ENCODE measurements at places on chromosomes 2 and 18.

DNA sequence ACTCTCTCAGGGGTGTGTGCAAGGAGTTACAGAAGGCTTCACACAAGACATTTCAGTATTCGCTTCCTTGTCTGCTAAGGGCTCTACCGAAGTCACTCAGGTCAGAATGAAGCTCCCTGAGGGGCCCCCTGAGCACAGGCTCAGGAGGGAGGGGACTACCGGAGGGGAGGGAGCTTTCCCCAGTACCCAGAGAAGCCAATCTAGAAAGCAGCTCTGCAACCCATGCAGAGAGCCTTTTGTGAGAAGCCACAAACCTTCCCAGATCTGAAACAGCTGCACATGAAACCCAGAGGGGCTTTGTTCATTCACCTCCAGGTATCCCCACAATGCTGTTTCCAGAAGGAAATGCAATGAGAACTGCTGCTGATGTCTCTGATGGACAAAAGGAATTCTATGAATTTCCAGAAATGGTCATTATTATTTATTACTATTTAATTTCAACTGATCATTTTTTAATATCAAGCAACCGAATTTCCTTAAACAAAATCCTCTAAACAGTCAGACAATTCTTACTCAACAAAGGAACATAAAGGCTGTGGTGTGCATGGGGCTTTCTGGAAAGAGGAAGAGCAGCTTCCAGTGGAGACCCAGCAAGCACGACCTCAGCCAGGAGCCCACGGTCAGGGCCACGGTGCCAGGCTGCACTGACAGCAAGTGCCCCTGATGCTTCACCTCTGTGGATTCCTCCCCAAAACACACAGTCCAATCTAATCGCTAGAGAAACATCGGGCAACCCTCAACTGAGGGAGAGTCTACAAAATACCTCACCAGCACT, 42.0 kb downstream of the NDUFA10 start:
- no peak for DNase-seq

DNA sequence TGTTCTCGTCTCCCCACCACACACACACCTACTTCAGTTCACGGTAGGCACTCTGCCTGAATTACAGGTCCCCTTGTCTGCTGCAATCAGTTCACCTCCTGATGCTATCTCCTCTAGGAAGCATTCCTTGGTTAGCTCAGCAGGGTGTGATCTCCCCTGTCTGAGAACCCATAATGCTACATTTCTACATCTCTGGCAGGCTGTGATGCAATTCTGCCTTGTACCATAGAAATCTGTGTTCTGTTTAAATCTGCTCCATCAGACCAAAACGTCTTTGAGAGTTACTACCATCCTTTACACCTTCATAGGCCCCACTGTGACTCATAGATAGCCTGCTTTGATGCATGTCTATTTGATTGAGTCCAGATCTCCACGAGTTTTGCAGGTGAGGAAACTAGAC, 103.9 kb downstream of the TTC32 start:
- DNase-seq: no peak

DNA sequence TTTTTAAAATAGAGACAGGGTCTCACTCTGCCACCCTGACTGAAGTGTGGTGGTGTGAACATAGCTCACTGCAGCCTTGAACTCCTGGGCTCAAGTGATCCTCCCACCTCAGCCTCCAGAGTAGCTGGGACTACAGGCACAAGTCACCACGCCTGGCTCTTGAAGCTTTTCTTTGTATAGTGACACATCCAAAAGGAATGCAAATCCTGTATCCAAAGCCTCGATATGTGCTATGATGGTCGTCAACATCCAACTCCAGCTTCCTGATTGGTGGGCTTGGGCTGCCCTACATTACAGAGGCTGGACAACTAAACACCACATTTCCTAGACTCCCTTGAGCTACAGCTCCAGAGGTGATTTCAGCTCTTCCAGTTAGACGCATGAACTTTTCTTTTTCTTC, 101.7 kb upstream of the PGAP1 start:
- DNase-seq: no peak

DNA sequence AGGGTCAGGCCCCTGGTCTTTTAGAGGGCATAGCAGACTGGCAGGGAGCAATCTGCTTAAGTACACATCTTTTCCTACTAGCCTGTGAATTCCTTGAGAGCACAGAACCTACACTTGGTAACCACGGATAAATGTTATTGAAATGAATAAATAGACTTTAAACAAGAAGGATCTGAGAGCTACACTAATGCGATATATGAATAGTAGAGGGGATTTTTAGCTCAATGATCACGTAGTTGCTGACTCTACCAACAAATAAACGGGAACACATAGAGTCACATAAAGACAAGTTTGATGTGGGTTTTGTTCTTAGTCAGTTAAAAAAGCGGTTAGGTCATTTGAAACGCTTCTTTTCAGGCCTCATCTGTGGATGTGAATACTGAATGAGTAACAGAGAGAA, 290.3 kb upstream of the CCDC68 start:
- no peak for DNase-seq

DNA sequence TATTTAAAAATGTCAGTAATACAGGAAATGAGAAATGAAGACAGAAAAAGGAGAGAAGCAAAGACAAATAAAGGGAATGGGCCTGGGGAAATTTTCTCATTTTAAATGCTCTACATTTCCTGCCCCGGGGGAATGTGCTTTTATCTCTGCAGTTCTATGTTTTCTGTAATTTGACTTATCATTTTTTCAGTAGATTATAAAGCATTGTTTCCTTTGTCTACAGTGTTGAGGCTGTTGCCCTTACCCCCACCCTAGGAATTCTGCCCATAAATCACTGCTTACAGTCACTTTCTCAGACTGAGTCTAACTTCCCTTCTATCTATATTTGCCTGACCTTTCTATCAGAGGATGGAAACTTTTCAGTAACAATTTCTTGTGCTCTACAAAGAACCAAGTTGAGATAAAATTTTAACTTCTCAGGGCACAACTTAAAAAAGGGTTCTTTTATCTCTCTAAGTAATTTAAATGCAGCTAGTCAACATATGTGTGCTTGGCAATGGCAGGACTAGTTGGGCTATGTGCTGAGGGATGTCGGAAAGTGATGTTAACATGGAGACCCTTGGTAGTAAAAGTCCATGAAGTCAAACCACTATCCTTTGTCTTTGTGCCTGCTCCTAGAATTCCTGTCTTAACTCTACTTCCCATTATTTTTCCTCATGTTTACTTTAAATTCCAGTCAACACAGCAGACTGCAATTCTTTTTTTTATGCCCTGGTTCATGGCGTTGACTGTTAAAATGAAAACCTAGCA, 146.5 kb upstream of the MMADHC start:
- no peak for DNase-seq

DNA sequence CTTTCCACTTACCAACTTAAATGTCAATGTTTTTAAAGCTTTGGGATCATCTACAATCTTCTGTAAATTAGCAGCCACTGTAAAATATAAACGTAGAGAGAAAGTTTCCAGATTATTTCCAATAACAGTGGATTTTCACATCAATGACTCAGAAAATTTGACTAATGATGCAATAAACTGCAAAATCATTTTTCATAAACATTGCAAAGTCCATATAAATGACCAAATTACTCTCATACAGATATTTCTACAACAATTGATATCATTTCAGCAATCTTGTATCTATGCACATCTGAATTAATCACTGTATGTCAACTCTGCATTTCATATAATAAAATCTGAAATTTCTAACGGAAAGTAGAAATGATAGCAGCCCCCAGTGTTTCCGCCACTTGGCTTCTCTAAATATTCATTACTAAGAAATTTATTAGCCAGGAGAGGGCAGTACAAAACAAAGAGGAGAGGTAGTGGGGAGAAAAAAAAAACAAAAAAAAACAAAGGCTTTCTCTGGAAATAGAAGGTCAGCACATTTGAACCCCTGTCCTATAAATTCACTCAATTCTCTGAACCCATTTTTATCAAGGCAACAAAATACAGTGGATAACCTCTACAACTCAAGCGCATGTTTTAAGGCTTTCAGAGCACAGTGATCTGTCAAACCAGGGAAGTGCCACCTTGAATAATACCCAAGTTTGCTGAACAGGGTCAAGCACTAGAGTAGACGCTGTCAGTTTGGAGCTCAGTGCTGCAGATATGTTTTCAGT, 282.6 kb downstream of the STK39 start:
- no peak for DNase-seq

DNA sequence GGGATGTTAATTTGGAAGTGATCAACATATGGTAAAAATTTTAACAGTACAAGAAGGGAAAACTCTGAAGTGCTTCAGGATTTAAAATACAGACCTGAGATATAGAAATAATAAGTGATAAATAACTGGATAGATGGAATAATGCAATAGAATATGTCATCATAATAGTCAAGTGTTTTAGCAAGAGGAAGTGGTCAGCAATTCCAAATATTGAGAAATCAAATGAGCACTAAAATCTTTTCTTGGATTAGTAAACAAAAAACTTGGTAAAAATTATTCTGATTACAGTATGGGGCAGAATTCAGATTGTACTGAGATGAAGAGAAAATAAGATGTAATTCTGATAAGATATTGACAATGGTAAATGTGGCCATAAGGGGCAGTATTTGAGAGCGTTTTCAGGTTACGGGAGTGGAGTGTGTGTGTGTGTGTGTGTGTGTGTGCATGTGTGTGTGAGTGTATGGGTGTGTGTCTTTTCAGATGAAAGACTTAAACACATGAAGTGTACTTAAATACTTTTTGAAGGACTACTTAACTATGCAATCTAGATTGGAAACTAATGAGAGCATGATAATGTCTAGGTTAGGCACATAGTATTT, 217.9 kb upstream of the ITGA4 start:
- peak; percentile 46 for DNase-seq

GRCh38 chr2:223889229-223889628, 51.8 kb upstream of the AP1S3 start:
- no peak for DNase-seq

- no peak for DNase-seq
Measured at GRCh38 chr18:75683426-75683825, 255.9 kb upstream of the SMIM21 start.

DNA sequence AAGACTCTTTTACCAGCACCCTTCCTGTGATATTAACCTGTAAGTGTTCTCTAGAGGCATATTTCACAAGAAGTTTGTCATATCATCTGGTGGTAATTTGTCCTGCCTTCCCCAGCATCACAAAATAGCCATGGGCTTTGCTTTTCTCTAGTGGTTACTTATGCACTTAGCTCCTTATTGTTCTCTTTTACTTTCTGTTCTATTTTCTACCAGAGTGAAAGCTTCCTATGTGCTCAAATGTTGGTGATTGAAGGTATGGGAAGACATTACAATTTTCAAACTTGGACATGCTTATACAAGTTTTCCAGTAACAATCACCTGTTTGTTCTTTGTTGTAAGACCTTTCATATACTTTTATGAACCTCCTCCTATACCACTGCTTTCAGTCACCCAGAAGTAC, 87.0 kb upstream of the KCNH7 start:
- DNase-seq: no peak

DNA sequence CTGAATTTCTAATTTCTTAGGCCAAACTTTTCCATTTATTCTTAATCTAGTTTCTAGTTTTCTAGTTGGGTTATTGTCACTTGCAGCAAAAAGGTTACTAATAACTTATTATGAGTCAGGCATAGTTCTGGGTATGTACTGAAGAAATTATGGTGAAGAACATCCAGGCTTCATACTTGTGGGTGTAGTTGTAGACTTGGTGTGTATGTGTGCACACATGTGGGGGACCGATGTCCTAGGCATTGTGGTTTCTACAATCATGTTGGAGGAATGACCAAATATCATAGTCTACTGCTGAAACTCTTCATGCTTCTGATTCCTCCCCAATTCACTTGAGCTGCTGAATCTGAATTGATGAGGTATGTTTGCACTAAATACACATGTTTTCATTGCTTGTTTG, 141.2 kb downstream of the PMAIP1 start:
- no peak for DNase-seq

- no peak for DNase-seq
Measured at GRCh38 chr2:225428360-225428759, 28.9 kb downstream of the NYAP2 start.

DNA sequence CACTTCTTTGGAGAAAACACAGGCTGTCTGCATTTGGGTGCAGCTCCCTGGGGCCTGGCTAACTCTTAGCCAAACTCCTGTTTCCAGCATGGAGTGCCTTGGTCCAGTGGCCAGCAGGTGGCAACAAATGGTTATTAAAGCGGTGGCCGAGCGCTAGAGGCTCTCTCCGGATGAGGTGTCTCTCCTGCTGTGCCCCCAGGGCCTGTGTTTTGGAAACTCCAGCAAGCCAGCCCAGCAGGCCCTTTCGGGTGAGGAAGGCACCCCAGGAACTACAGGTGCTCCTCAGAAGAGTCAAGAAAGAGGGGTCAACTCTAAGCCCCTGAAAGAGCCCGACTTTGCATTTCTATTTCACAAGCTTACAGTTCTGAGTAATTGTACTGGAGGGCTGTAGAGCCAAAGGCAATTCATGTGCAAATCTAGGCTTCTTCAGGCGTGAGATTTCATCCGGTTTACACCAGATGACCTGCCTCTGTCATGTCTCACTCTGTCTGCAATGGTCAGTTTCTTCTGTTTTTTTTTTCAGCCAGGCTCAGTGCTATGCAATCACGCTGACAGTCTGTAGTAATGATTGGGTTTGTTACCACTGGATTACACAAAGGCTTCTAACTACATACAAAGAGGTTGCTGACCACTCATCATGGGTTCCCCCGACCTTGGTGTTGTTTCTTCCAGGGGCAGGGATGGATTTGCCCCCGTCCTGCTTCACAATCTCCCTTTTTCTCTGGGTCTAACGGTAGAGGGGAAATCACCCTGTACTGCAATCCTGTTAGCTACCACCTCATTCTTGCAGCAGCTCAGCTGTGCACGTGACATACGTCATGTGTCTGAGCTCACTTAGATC, 7.6 kb upstream of the CHRNA1 start:
- DNase-seq: peak; percentile 41

GRCh38 chr2:143217512-143218115, 88.4 kb downstream of the ARHGAP15 start:
- no peak for DNase-seq

DNA sequence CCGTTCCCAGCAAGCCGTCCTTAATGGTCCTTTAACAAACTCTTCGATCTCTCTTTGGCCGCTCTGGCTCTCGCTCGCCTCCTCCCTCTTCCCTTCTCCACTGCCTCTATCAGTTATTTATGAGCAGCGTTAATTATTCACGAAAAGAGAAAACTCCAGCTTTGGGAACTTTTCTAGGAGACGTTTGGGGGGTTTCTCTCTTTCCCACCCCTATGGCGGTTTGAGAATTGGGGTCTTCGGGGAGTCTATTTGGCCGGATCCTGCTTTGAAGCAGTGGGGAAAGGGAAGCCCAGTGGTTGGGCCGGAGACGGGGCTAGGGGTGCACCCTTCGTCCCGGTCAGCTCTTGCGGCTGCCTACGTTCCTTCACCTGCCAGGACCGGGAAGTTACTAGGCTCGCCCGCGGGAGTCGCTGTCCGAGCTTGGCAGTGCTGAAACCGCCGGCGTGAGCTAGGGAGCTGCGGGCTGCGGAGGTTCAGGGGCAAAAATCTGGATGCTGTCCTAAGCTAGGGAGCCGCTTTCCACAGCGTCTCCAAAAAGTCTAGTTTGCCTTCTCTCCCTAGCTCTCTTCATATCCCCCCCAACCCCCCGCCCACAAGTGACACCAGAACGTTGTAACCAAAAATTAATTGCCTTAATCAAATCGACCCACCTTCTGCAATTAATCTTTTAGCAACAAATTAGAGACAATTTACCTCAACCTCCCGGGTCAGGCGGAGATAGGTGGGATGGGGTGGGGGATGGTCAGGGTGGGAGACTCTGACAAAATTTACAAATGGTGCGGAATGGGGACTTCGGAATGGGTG, 8.9 kb upstream of the SKOR2 start:
- DNase-seq: no peak

- peak; percentile 72 for DNase-seq
Measured at GRCh38 chr18:13823707-13824395, at the start of gene MC5R. MC5R (plus strand) TSS chr18:13824149; CDS start chr18:13825766, 1,617 bp downstream.

All from CD8-positive, alpha-beta T cell (primary cell).